CD4-positive, alpha-beta T cell (primary cell): ENCODE measurements at places on chromosomes 7 and 10.

GRCh38 chr10:101066146-101066895 is 4.5 kb downstream of the KAZALD1 start:
- peaks cover 51% of the 10 kb centered on the region for H3K27me3 ChIP-seq
- H3K27ac ChIP-seq, result no peak overlapping the region
- DNase-seq, result peak; percentile 33
- H3K4me3 ChIP-seq, result peak overlapping the region; percentile 34

GRCh38 chr10:69379800-69380199 is 36.9 kb downstream of the TACR2 start:
- no peak overlapping the region for H3K4me3 ChIP-seq
- H3K36me3 ChIP-seq, result peaks cover 95% of the 10 kb centered on the region
- no peak for DNase-seq

- no peak for DNase-seq
- no peaks in the 10 kb centered on the region for H3K4me1 ChIP-seq
- H3K4me3 ChIP-seq, result no peak overlapping the region
- no peak overlapping the region for H3K27ac ChIP-seq
- H3K36me3 ChIP-seq, result no peaks in the 10 kb centered on the region
These were observed 177.1 kb upstream of the CTBP2 start for GRCh38 chr10:125337510-125337909.

GRCh38 chr7:116483271-116483942 is 16.1 kb upstream of the CAV2 start:
- peaks cover 18% of the 10 kb centered on the region for H3K27me3 ChIP-seq
- H3K36me3 ChIP-seq, result no peaks in the 10 kb centered on the region
- DNase-seq, result no peak
- H3K27ac ChIP-seq, result no peak overlapping the region

- H3K4me3 ChIP-seq, result no peak overlapping the region
- DNase-seq, result no peak
- no peak overlapping the region for H3K27ac ChIP-seq
These were observed 186.2 kb downstream of the MACC1 start for GRCh38 chr7:20030915-20031362.

- no peaks in the 10 kb centered on the region for H3K36me3 ChIP-seq
- no peak overlapping the region for H3K27ac ChIP-seq
- no peaks in the 10 kb centered on the region for H3K27me3 ChIP-seq
These were observed 267.6 kb downstream of the SKIDA1 start for GRCh38 chr10:21257919-21258318.

- H3K27me3 ChIP-seq, result no peaks in the 10 kb centered on the region
- no peak for DNase-seq
- H3K4me1 ChIP-seq, result no peaks in the 10 kb centered on the region
- H3K36me3 ChIP-seq, result no peaks in the 10 kb centered on the region
- H3K27ac ChIP-seq, result no peak overlapping the region
These were observed 261.7 kb upstream of the C7orf33 start for GRCh38 chr7:148328906-148329305.

DNA sequence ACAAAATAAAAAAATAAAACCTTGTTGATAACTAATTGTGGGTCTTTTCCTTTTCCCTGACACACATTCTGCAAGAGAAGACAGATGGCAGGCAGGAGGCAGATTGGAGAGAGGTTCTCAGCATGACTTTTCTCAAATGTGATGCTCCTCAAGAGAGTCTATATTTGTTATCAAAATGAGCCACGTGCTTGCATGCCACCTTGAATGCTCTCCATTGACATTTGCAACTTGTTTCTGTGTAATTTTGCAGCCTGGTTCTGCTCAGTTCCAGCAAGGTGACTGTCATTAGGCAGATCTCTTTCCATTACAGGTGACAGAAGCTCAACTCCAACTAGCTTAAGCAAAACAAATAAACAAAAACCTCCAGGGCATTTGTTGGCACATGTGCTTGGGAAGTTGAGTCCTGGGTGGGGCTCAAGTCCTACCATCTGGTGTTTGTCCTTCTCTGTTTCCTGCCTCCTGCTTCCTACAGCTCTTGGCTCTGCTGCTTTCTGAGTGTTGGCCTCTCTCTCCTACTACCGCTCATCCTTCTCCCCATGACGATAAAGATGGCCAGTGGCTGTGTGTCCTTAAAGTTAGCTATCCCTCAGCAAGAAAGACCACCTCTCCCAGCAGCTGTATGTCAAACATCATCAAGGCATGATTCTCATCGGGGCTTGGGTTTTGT is 56.7 kb downstream of the GRK5 start:
- H3K4me3 ChIP-seq, result no peak overlapping the region
- H3K36me3 ChIP-seq, result no peaks in the 10 kb centered on the region
- no peak for DNase-seq
- H3K27ac ChIP-seq, result no peak overlapping the region
- peaks cover 27% of the 10 kb centered on the region for H3K4me1 ChIP-seq

GRCh38 chr7:39197831-39198230 is 220.1 kb downstream of the POU6F2 start:
- no peaks in the 10 kb centered on the region for H3K27me3 ChIP-seq
- H3K4me3 ChIP-seq, result no peak overlapping the region
- no peak overlapping the region for H3K27ac ChIP-seq
- no peaks in the 10 kb centered on the region for H3K4me1 ChIP-seq
- DNase-seq, result no peak

- H3K4me1 ChIP-seq, result no peaks in the 10 kb centered on the region
- DNase-seq, result no peak
- H3K27ac ChIP-seq, result no peak overlapping the region
- no peaks in the 10 kb centered on the region for H3K36me3 ChIP-seq
These were observed 24.0 kb upstream of the ACTR3B start for GRCh38 chr7:152735443-152736004.

DNA sequence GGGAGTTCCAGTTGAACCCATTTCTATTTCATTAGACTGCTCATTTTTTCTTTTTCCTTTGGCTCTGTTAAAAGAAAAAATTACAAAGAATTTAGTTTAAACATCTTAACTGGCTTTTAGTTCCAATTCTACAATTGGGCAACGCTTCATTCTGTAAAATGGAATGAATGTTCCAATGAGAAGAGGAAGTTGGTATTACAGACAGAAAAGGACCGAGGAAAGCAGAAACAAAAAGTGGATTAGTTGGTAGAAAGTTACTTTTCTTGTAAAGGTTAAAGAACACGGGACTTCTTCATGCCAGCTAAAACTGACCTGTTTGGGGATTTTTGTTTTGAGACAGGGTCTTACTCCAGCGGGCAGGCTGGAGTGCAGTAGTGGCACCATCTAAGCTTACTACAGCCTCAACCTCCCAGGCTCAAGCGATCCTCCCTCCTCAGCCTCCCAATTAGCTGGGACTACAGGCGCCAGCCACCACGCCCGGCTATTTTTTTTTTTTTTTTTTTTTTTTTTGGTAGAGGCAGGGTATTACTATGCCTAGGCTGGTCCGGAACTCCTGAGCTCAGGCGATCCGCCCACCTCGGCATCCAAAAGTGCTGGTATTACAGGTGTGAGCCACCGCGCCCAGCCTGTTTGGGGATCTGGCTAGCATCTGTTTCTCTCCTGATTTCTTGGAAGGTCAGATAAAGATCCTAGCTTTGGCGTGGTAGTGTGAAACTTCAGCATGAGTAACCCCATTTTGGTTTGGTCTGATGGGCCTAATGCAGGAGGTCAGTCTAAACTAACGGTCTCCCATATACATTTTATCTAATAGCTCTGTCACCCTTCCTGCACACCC is 1.3 kb upstream of the VDAC2 start:
- peak overlapping the region; percentile 99 for H3K27ac ChIP-seq
- DNase-seq, result peak; percentile 31
- H3K4me1 ChIP-seq, result peaks cover 28% of the 10 kb centered on the region

GRCh38 chr7:143041346-143041745 is 10.8 kb upstream of the OR6V1 start:
- no peaks in the 10 kb centered on the region for H3K36me3 ChIP-seq
- H3K27me3 ChIP-seq, result no peaks in the 10 kb centered on the region
- H3K27ac ChIP-seq, result no peak overlapping the region
- no peaks in the 10 kb centered on the region for H3K4me1 ChIP-seq

GRCh38 chr10:85651497-85651882 is 715.1 kb downstream of the GRID1 start:
- no peaks in the 10 kb centered on the region for H3K27me3 ChIP-seq
- H3K4me3 ChIP-seq, result no peak overlapping the region
- H3K36me3 ChIP-seq, result no peaks in the 10 kb centered on the region

DNA sequence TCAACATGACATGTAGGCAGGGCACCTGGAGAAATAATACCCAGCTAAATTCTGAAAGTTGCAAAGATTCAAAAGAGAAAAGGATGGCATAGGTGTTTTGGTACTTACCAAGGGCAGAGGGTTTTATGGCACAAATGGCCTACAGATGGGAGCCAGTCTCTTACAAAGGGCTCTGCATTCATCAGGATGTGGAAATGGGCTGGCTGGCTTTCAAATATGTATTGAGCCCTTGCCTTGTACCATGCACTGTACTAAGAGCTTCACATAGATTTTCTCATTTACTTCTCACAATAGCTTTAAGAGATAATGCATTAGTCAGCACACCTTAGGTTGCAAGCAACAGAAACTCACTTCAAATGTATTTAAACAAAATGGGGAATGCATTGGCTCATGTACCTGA is 327.1 kb downstream of the BICC1 start:
- no peaks in the 10 kb centered on the region for H3K27me3 ChIP-seq
- no peaks in the 10 kb centered on the region for H3K36me3 ChIP-seq
- H3K4me1 ChIP-seq, result no peaks in the 10 kb centered on the region
- no peak overlapping the region for H3K27ac ChIP-seq

GRCh38 chr10:75062506-75063299 is 48.8 kb upstream of the SAMD8 start:
- H3K27me3 ChIP-seq, result no peaks in the 10 kb centered on the region
- DNase-seq, result no peak
- H3K27ac ChIP-seq, result no peak overlapping the region
- H3K4me3 ChIP-seq, result no peak overlapping the region

- peaks cover 20% of the 10 kb centered on the region for H3K4me1 ChIP-seq
- H3K4me3 ChIP-seq, result peak overlapping the region; percentile 61
- H3K27me3 ChIP-seq, result peaks cover 16% of the 10 kb centered on the region
- H3K36me3 ChIP-seq, result no peaks in the 10 kb centered on the region
- no peak for DNase-seq
These were observed 743 bp downstream of the MKI67 start for GRCh38 chr10:128125416-128125943.

DNA sequence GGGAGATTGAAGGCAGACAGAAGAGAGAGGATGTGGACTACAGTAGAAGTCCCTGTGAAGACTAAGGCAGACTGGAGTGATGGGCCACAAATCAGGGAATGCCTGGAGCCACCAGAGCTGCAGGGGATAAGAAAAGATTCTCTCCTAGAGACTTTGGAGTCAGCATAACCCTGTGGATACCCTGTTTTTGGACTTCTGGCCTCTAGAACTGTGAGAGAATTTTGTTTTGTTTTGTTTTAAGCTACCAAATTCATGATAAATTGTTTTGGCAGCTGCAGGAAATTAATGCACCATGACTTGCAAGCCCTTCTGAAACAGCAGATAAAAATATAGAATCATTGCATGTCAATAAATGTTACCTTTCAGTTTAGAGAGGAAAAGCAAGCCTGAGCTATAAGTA is 41.3 kb downstream of the INHBA start:
- H3K27ac ChIP-seq, result no peak overlapping the region
- no peak overlapping the region for H3K4me3 ChIP-seq
- no peak for DNase-seq
- H3K27me3 ChIP-seq, result no peaks in the 10 kb centered on the region

GRCh38 chr10:96910488-96911395 is 78.6 kb downstream of the LCOR start:
- H3K27ac ChIP-seq, result no peak overlapping the region
- peaks cover 14% of the 10 kb centered on the region for H3K36me3 ChIP-seq
- peak; percentile 49 for DNase-seq
- H3K4me1 ChIP-seq, result no peaks in the 10 kb centered on the region
- no peaks in the 10 kb centered on the region for H3K27me3 ChIP-seq
- H3K4me3 ChIP-seq, result no peak overlapping the region

- H3K4me1 ChIP-seq, result no peaks in the 10 kb centered on the region
- no peaks in the 10 kb centered on the region for H3K27me3 ChIP-seq
- no peaks in the 10 kb centered on the region for H3K36me3 ChIP-seq
- H3K27ac ChIP-seq, result no peak overlapping the region
- DNase-seq, result no peak
These were observed 63.8 kb upstream of the DOCK1 start for GRCh38 chr10:126841341-126841895.

DNA sequence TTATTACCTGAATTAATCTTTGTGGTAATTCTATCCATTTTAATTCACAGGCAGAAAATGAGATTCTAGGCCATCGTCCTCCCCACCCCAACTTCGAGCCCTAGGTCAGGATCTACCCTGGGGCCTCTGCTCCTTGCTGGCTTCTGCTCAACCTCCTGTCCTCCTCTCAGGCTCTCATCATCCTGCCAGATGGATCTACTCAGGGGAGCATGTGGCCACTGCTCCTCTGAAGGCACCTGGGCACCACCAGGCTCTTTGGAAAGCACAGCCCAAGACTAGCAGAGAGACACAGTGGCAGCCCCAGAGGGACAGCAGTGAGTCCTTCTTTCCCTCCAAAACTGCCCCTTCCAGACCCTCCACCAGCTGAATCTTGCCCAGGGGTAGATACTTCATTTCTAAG is 248.2 kb downstream of the TCERG1L start:
- no peaks in the 10 kb centered on the region for H3K36me3 ChIP-seq
- no peak overlapping the region for H3K27ac ChIP-seq
- H3K4me3 ChIP-seq, result no peak overlapping the region
- no peaks in the 10 kb centered on the region for H3K27me3 ChIP-seq
- no peak for DNase-seq
- no peaks in the 10 kb centered on the region for H3K4me1 ChIP-seq

- H3K36me3 ChIP-seq, result no peaks in the 10 kb centered on the region
- no peak overlapping the region for H3K27ac ChIP-seq
- no peak for DNase-seq
- no peak overlapping the region for H3K4me3 ChIP-seq
These were observed 223.7 kb upstream of the HABP2 start for GRCh38 chr10:113329121-113329596.

DNA sequence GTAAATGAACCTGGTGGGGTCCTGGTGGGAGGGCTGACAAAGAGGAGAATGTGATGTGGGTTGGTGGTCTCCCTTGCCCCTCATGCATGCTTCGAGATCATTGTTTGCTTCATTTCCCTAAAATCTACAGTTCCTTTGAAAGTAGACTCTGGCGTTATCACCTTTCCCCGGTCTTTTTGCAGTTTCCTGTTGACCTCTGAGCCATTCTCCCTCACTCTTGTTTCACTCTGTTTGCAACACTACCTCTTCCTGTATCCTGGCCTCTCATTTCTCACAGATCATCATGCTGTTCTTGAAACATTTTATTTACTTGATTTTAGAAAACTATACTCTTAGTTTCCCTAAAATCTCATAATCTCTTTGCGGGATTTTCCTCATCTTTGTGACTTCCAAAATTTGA is 179.8 kb downstream of the WNT2 start:
- no peaks in the 10 kb centered on the region for H3K36me3 ChIP-seq
- no peaks in the 10 kb centered on the region for H3K27me3 ChIP-seq
- H3K27ac ChIP-seq, result no peak overlapping the region
- H3K4me1 ChIP-seq, result no peaks in the 10 kb centered on the region
- no peak for DNase-seq

- H3K36me3 ChIP-seq, result peaks cover 3% of the 10 kb centered on the region
- H3K4me3 ChIP-seq, result no peak overlapping the region
- no peak overlapping the region for H3K27ac ChIP-seq
- no peak for DNase-seq
- peaks cover 18% of the 10 kb centered on the region for H3K4me1 ChIP-seq
These were observed 66.9 kb downstream of the AMZ1 start for GRCh38 chr7:2754912-2755311.
